ENCODE measurements at places on chromosomes 3 and 15.

DNA sequence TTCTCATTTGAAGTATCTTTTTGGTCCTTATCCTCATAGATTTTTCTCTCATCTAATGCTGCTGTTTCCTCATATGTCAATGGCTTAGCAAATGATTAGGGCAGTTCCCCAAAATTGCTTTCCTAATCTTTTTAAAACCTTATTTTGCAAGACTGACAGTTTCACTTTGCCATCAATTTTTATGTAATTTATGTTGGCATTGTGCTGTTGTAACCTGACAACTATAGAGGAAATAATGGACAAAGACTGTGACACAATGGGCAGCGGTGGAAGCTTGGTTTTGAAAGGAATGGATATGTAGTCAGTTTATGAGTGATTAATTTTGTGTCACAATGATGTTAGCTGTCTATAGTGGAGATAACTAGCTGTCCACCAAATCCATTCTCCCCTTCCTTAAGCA lies 10.6 kb upstream of the SH3BP5 start:
- DNase-seq, result no peak

DNA sequence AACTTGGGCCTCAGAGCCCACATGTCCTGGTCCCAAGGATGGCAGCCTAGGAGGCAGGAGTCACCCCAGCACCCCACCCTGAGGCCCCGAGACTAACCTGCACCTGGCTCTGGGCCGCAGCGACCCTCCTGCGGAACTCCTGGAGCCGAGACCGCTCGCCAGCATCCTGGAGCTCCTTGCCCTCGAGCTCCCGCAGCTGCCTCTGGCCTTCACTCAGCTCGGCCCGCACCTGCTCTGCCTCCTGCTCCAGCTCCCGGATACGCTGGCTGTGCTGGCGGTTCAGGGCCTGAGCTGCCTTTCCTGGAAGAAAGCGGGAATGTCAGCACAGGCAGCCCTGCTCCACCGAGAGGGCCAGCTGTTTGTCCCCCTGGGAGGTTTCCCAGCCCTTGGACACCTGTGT lies 13.2 kb downstream of the KIF7 start:
- no peak for DNase-seq

GRCh38 chr15:78979456-78980320 lies 34.8 kb upstream of the CTSH start:
- DNase-seq, result peak; percentile 58

DNA sequence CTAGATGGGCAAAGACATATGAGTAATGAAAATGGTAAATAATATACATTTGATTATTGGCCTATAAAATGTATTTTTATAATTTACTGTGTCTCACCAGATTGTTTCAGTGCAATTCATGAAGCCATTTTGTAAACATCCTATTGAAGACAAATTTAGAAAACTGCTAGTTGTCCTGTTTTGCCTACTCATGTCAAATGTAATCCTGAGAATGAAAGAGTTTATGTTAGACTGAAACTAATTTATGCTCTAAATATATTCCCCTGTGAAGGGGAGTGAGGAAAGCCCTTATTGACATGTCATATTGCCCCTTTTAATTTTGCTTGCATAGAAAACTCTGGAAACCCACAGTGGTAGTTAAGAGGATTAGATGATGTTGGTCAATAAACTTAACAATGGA lies 610.0 kb downstream of the NAALADL2 start:
- DNase-seq, result no peak

DNA sequence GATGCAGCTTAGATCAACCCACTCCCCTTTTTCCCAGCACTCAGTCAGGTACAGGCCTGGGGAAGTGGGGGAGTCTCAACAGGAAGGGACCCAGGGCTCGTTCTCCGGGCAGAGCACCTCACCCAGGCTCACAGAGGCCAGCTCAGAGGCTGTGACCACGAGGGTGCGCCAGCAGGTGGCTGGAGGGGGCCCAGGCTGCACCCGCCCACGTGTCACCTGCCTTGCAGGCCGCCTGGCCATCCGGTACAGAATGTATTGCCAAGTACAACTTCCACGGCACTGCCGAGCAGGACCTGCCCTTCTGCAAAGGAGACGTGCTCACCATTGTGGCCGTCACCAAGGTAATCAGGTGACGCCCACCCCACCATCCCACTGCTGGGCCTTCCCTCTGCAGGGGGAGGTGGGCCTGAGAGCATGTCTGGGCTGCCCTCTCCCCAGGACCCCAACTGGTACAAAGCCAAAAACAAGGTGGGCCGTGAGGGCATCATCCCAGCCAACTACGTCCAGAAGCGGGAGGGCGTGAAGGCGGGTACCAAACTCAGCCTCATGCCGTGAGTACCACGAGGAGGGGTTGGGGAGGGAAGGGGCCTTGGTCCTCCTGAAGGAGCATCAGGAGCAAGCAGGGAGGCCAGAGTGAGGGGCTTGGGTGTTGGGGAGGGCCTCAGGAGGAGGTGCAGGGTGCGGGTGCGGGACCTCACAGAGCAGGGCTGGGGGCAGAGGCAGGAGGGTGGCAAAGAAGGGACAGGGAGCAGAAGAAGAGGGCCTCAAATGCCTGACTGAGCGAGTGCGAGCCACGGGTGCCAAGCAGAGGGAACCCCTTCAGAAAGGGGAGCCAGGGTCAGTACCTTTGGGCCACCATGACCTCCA lies 14.0 kb upstream of the LMAN1L start:
- no peak for DNase-seq

DNA sequence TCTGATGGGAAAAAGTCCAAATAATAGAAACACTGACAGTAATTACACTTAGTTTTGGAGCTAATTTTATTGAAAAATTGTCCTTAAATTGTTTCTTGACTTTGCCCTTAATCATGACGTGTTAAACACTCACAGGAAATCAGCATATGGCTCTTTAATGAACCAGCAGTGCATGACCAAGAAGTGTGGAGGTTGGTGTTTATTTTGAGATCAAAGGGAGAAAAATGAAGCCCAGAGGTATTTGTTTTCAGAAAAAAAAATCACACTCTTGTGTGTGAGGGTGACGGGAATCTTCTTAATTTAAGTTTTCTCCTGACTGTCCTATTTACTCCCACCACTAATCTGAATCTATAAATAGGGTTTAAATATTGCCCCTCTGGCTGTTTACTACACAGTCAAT lies 28.8 kb upstream of the SYNM start:
- DNase-seq, result no peak

- no peak for DNase-seq
These were observed 12.8 kb downstream of the USP3 start for GRCh38 chr15:63517202-63517601.

- no peak for DNase-seq
These were observed 82.0 kb downstream of the CHDH start for GRCh38 chr3:53764026-53764775.

DNA sequence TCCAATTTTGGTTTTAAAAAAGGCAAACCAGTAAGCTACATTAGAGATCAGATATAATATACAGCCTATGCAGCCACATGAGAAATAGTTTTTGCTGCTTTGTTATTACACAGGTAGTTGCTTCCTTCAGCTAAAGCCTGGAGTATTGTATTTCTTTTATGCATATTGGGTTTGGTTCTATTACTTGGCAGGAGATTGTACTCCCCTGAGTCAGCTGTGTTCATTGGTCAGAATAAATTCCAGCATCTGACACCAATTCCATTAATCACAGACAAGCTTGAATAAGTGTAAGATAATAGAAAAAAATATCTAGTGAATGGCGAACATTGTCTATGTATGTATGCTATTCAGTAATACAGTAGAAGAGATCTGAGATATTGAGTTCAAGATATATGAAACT lies 26.1 kb upstream of the ZCWPW2 start:
- DNase-seq, result no peak

- DNase-seq, result no peak
These were observed 130.8 kb downstream of the LSAMP start for GRCh38 chr3:116314476-116314875.

- no peak for DNase-seq
These were observed 56.1 kb downstream of the SLC12A8 start for GRCh38 chr3:125156456-125156855.

- no peak for DNase-seq
These were observed 59.1 kb upstream of the CDV3 start for GRCh38 chr3:133514418-133514817.

- no peak for DNase-seq
These were observed 2.0 kb upstream of the SMARCC1 start for GRCh38 chr3:47783673-47784072.

Measured in activated CD4-positive, alpha-beta T cell treated with anti-CD3 and anti-CD28 coated beads for 36 hours (primary cell).